ENCODE measurements at places on chromosomes 5 and 9.

GRCh38 chr9:116406469-116406868 is 252.9 kb downstream of the PAPPA start:
- no peak for DNase-seq

DNA sequence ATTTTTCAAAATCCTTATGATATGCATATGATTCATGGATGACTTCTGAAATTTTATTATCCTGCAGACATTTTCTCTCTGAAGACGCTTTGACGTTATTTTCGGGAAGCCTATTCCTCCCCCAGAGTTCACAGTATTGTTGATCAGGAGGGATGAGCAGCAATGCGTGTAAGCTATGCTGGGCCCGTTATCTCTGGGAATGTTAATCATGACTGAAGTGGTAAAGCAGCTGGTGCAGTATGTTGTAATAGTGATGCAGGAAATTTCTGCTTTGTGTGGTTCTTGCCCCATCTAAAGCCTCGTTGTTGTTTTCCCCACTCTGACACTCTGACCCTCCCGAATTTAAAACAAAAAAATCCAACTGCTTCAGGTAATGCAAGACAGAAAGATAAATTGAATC is 1797.8 kb upstream of the WWC1 start:
- DNase-seq: no peak

- no peak for DNase-seq
Measured at GRCh38 chr9:7241694-7242093, 483.9 kb downstream of the KDM4C start.

DNA sequence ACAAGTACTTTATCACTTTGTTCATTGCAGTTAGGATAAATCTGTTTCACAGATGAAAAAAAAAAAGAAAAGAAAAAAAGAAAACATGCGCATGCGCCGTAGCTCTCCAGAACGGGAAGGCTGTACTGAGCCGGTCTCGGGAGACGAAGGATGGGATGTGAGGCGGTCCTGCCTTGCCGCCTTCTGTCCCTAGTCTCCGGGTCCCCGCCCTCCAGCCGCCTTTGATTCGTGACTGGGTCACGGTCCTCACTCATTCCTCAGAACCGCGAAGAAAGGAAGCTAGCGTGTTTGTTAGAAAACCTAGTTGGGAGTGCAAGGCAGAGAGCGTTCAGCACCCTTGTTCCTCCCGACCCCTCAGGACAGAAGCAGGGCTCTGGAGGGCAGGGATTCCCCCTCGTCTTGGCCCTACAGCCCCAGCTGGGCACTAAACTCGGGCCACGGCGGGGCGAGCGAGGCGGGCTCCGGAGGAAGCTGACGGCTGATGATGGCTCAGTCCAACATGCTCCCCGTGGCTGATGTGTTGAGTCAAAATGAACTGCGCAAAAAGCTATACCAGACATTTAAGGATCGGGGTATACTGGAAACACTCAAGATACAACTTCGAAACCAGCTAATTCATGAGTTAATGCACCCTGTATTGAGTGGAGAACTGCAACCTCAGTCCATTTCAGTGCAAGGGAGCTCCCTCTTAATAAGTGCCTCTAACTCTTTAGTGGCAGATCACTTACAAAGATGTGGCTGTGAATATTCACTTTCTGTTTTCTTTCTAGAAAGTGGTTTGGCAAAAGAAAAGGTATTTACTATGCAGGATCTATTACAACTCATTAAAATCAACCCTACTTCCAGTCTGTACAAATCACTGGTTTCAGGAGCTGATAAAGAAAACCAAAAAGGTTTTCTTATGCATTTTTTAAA is 40.0 kb downstream of the CPLANE1 start:
- DNase-seq: peak; percentile 41

GRCh38 chr9:137785704-137786161 is 91.8 kb upstream of the CACNA1B start:
- DNase-seq: no peak

DNA sequence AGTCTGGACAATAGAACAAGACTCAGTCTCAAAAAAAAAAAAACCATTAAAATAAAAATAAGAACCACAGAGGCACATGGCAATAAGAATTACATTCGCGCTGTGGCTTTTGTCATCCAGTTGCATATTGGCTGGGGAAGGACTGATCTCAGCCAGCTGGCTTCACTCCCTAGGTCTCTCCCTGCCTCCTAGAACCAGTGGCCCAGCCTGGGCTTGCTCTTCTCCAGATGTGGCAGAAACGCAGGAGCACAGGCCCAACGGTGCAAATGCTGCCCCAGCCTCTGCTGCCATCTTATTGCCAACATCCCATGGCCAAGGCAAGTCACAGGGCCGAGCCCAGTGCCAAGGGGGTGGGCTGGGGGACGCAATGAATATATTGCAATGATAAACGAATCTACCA is 37.0 kb downstream of the NKX2-5 start:
- no peak for DNase-seq

DNA sequence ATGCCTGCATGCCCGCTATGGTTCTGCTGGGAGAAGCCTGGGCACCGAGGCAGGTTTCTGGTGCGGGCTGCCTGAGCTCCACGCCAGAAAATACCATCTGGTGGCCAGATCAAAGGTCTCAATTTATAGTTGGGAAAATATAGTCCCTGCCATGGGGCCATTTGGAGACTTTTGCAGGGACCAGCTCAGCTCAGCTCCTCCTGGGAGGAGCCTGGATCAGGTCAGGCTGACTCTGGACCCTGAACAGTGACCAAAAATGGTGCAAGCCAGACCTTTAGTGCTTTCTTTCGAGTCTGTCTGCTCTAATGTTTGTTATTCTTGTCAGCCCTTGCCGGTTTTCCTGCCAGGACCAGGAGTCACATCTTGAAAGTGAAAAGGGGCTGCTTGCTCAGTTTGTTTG is 31.8 kb downstream of the HMCN2 start:
- DNase-seq: no peak

DNA sequence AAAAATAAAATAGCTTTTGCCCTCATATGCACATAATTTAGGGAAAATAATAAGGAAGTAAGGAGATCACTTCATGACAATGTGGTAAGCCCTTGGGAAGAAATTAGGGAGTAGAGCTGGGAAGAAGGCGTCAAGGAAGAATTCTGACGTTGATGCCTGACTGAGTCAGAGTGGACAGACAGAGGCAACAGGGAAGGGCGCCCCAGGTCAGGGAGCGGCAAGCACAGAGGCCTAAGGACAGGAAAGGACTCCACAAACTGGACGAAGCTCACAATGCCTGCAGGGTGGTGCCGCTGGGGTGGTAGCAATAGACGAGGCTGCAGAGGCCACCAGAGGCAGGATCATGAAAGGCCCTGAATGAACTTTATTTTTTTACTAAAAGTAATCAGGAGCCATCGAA is 7.6 kb downstream of the DRD1 start:
- DNase-seq: no peak

DNA sequence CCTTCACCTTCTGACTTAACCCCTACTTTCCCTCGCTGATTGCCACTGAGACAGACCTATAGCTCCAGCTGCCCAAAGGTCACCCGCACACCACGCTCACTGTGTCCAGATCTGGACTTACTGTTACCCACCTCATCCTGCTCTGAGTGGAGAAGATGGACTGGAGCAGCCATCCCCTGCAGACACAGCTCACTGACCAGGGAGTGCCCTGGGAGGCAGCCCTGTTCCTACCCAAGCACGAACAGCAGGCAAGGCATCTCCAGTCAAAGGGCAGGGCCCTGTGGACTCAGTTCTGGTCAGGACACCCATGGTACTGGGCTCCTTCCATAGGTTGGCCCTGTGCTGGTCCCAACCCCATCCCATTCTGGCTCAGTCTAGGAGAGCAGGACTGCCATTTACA is 9.5 kb upstream of the BARX1 start:
- no peak for DNase-seq

DNA sequence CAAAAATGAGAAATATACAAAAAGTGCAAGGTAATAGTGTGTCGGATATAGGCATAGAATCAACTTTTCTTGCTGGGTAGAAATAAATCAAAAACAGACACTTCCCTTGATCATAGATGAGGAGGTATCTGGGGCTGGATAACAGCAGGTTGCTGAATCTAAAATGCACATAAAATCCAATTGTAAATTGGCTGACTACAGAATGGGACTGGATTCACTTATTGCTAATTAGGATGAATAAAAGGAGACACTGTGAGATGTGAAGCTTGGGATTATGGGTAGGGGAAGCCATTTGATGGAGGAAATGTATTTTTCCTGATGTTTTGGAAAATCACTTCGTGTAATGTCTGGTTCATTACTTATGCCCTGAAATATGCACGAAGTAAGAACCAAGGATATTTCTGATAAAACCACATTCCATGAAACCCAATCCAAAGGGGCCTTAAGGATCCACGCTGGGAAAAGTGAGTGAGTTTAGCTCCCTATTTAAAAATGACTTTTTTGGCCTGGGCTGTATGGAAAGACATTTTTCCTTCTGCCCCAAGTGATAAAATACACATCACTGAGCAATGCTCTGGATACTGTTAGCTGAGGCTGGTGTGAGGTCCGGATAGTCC is 136.1 kb downstream of the MARCHF11 start:
- no peak for DNase-seq

GRCh38 chr9:137046088-137046787 is at the start of gene NPDC1:
Gene NPDC1, minus strand, starts transcription at chr9:137046177. Its CDS starts 188 bp downstream, at chr9:137045989.
- peak; percentile 86 for DNase-seq

DNA sequence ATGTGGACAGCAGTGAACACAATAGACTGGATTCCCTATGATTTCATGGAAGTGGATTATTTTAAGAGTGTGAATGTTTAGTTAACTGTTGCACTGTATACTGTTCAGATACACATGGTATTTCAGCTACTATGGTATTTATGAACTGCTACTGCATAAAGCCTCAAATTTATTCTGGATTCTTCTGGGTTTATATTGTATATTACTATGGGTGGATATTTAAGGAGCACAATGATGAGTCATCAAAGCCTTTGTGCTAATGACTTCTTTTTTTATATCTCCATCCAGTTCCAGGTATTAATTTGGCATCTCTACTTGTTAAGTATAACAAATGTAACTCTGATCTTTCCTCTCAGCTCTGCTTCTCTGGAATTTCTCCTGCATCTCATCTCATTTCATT is 6.8 kb downstream of the KDM4C start:
- no peak for DNase-seq

- DNase-seq: no peak
Measured at GRCh38 chr5:23740029-23740428, 232.6 kb downstream of the PRDM9 start.

GRCh38 chr9:32716955-32717543 is 66.3 kb upstream of the TMEM215 start:
- DNase-seq: no peak

DNA sequence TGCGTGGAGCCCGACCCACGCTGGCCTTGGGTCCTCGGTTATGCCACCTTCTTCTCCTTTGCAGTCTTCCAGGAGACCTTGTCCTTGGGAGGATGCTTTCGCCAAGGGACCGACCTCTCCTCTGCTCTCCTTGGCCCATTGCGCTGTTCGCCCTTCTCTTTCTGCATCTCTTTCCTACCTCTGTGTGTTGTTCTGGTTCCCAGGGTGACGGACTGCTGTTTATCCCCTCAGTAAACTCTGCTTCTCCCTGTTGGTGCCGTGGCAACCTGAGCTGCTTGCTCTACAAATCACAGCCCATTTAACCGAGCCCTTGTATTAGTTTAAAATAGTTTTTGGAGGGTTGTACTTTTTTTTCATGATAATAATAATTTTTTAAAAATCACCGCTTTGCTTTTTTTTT is 97.9 kb downstream of the DAPK1 start:
- no peak for DNase-seq

DNA sequence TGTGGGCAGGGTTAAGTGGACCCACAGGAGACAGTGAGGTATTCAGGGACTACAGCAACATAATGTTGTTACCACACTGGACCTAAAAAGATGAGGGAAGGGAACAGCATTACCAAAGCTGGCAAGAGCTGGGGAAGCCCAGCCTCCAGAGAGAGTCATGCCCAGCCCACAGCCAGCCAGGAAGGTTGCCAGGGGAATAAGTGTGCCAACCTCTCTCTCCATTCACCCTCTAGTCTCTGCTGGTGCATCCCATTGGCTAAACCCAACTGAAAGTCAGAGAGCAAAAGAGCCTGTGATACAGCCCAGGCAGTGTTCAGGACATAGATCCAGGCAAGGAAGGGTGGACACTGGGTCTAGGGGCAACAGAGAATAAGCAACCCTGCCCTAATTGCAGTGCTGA is 35.8 kb upstream of the AFAP1L1 start:
- no peak for DNase-seq

DNA sequence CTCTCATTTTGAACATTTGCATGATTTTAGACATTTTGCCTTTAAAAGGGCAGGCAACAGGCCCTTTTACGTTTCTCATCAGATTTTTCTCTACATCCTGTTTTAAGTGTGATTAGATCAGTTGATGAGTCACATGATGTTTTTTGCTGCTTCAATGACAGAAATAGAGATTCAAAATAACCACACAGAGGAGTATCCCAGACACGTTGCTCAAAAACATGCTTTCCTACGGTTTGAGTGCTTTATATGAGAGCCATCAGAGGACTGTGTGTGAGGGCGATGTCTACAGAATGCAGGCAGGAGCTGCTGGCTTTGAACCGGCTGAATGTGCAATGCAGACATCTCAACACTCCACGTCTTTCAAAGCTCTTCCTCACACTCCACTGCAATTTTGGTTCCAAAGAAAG is 42.1 kb downstream of the OTULIN start:
- no peak for DNase-seq

DNA sequence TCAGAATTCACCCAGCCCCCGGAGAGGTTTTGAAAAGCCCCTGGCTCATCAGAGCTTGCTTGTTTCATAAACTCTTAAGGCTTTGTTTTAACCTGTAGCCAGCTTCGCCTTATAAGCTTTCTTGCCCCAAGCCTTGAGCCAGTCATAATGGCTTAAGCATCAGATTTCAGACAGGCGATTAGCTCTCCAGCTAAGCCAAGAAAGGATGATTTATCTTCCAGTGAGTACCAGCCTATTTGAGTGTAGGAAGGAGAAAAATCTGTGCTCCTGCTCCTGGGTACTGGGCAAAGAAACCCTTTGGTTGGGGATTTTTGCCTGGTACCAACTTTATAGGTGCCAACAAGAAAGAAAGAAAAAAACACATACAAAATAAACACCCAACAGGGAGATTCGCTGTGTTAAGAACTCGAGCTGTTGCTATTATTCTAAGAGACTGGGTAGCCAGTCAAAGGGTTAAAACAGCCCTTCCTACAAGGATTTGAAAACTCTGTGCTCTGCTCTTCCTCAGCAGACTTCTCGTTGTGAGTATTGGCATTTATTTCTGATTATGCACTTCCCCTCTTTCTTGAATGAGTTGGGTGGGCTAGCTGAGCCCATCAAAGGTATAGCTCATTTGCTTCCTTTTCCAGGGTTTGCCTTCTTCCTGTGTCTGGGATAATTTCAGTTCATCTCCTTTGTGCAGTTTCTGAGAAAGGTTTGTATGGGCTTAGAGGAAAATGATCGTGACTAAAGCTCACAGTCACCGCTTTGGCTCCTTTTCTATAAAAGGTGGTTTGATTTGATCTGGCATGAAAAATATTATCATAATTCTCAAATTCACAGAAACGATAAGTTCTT is 157.2 kb upstream of the DMRT1 start:
- DNase-seq: no peak

- no peak for DNase-seq
Measured at GRCh38 chr9:75938946-75939345, 48.5 kb downstream of the PCSK5 start.

- DNase-seq: no peak
Measured at GRCh38 chr9:72635197-72635596, 113.8 kb downstream of the TMC1 start.

GRCh38 chr9:134442085-134442474 is 115.8 kb downstream of the RXRA start:
- no peak for DNase-seq

- no peak for DNase-seq
Measured at GRCh38 chr9:125964702-125965225, 217.6 kb downstream of the PBX3 start.

- no peak for DNase-seq
Measured at GRCh38 chr5:42579320-42579719, 156.1 kb downstream of the GHR start.

GRCh38 chr5:24615159-24615558 is 29.6 kb downstream of the CDH10 start:
- no peak for DNase-seq
